ENCODE measurements at places on chromosomes 3 and 15.

DNA sequence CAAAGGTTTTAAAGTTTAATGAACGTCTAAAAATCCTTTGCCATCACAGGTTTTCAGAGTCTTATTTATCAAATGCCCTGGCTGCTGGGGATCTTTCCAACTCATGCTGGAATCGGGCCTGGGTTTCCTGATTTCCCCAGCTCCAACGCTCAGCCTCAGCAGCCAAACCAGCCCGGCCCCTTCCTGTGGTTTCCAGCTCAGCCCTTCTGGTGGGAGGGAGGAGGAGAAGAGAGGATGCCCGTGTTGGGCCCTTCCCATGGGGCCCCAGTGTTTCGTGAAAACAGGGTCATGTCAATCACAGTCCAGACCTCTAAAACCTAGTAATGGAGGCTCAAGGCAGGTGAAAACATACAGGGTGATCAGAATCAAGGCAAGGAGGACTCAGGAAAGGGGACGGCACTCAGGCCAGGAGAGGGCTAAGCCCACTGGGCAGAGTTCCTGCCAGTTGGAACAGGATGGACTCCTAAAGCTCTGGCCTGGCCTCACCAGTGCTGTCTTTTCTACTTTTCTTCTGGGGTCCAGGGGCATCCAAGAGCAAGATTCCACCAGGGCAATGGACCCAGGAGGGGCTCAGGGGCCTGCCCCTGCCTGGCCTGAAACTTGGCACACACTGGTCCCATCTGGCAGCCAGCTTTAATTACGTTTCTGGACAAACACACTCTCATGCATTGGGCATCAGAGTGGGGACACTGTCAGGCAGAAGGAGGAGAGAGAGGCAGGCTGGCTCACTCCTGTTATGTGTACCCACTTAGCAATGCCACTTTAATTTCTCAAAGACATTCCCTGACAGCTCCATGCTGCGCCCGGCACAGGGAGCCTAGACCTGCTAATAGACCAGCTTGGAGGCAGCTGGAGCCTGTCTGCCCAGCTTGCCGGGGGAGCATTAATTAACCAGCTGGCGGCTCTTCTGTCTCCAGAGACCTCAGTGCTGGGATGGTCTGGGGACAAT lies 194.6 kb downstream of the FAM43A start:
- peak; percentile 24 for DNase-seq

DNA sequence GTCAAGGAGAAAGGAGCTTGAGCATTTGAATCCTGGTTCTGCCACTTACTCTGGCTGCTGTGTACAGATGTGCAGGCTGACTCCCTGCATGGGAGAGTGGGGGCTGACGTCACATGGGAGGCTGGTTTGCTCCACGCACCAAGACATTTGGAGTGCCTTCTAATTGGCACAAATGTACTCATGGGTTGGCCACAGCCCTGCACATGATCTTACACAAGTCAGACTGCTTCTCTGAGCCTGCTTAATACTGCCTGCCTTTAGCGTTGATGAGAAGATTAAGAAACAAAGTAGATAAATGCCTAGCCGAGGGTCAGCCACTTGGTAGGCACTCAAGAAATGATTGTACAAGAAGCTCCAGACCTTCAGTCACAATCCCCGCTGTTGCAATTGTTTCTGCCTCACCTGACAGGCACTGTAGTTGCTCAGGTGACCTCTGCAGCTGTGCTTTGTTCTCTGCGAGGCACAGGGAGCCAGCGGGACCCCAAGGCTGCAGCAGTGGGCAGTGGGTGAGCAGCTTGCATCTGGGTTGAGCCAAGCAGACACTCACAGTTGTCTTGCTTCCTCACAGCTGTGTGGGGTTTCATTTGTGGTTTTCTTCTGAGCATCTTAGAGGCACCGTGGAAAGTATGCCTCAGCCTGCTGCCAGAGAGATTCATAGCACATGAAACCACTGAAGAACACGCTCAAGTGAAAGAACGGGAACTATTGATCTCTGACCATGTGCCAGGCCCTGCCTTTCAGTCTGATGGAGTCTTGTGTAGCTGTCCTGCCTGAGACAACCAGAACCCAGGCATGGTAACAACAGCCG lies 33.1 kb downstream of the GRK7 start:
- no peak for DNase-seq

DNA sequence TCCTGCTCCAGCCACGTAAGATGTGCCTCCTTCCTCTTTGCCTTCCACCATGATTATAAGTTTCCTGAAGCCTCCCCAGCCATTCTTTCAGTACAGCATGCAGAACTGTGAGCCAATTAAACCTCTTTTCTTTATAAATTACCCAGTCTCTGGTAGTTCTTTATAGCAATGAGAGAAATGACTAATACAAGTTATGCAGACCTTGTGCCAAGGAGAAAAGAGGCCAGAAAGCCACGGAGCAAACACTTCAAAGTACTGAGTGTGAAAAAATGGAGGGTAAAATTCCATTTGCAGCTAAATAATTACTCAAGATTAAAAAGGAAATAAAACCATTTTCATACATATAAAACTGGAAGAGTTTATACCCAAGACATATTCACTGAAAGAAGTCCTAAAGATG lies 213.6 kb upstream of the LINGO1 start:
- no peak for DNase-seq

DNA sequence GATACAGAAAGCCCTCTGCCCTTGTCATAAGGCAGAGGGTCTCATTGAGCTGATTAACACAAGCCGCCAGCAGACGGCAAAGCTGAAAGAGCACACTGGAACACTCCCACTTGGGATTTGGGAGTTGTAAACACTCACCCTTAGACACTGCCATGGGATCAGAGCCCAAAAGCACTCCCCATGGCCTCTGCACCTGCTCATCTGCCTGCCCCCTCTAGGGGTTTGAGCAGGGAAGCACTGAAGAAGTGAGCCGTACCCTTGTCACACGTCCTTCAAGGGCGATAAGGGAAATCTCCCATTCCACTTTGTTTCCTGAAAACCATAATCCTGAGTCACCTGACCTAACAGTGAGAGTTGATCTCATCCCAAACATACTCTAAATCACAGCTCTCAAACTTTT lies 14.7 kb downstream of the FSIP1 start:
- DNase-seq = no peak

DNA sequence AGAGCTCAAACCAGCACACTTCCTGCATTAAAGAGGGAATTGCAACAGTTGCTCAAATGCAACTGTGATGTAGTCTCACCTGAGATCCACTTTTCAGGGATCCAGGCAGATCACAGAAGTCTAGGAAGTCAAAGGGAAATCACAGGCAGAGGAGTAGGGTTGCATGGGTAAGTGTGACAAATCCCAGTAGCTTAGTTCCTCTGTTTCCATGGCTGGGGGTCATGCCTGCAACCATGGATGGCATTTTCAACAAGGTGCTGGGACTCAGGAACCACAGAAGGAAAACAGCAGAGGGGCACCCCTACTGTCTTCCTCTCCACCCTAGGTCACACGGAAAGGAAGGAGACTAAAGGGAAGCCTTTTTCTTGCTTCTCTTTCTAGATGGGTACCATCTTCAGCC lies 36.5 kb upstream of the ARNT2 start:
- DNase-seq = no peak

GRCh38 chr3:115146418-115147328 lies at the start of gene ZBTB20:
TSS of gene ZBTB20 (minus strand) at chr3:115147288.
- peak; percentile 46 for DNase-seq

GRCh38 chr3:17044855-17045254 lies 160.1 kb downstream of the PLCL2 start:
- no peak for DNase-seq

DNA sequence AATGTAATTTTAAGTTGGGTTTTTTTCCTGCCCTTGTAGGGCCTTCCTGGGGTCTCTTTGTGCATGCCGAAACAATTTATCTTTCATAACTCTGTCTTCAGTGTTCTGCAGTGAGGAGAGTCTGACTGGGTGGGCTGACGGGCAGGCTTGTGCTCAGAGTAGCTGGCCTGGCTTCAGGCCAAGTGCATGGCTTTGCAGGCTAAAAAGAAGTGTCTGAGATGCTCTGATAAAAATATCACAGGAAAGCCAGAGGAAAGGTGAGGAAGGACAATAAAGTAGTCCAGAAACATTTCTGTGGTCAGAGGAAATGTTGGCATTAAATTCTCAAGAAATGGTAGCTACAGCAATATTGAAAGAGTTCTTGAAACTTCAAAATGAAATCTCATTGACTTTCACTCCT lies 25.5 kb downstream of the ST3GAL6 start:
- no peak for DNase-seq

GRCh38 chr15:96515371-96515770 lies 184.9 kb downstream of the NR2F2 start:
- DNase-seq = no peak

GRCh38 chr3:147359177-147360050 lies 46.9 kb downstream of the ZIC4 start:
- no peak for DNase-seq

GRCh38 chr3:157610876-157611535 lies 107.8 kb upstream of the VEPH1 start:
- DNase-seq = no peak

GRCh38 chr15:89740137-89740536 lies 10.9 kb downstream of the MESP1 start:
- peak; percentile 67 for DNase-seq

DNA sequence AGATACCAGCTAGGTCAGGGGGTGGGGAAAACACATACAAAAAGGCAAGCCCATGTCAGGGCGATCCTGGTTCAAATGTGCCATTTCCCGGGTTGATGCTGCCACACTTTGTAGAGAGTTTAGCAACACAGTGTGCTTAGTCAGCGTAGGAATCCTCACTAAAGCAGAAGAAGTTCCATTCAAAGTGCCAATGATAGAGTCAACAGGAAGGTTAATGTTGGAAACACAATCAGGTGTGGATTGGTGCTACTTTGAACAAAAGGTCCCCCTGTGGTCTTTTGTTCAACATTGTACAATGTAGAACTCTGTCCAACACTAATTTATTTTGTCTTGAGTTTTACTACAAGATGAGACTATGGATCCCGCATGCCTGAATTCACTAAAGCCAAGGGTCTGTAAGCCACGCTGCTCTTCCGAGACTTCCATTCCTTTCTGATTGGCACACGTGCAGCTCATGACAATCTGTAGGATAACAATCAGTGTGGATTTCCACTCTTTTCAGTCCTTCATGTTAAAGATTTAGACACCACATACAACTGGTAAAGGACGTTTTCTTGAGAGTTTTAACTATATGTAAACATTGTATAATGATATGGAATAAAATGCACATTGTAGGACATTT lies 28.9 kb downstream of the TPM1 start:
- DNase-seq = no peak

- DNase-seq = no peak
Measured at GRCh38 chr15:29018995-29019976, 133.5 kb downstream of the APBA2 start.

DNA sequence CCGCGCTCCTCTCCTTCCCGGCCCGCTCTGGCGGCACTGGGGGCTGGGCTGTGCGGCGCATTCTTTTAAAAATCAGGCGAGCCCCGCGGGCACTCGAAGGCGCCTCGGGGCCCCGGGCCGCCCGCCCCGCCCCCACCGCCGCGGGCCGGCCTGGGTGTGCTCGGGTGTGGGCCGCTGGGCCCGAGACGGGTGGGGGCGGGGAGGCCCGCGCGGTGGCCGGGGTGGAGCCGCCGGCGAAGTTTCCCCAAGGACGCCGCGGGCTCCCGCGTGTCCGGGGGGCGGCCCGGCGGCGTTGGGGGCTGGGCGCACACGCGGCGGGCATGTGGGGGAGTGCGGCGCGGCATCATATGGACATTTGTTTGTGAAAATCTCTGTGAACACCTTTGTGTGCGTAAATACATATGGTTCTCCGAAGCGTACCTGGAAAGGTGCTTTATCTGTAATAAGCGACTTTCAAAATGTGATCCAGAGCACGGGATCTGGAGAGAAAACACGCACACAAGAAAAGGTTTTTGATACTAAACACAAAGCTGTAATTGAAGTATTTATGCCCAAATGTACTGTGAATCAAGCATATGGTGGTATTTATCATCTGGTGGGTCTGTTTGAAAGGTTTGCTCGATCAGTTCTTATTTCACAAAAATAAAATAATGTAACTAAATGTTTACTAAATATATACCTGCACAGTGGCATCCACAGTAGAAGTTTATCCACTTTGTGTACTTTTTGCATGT lies 612 bp upstream of the TBL1XR1 start:
- DNase-seq = no peak

DNA sequence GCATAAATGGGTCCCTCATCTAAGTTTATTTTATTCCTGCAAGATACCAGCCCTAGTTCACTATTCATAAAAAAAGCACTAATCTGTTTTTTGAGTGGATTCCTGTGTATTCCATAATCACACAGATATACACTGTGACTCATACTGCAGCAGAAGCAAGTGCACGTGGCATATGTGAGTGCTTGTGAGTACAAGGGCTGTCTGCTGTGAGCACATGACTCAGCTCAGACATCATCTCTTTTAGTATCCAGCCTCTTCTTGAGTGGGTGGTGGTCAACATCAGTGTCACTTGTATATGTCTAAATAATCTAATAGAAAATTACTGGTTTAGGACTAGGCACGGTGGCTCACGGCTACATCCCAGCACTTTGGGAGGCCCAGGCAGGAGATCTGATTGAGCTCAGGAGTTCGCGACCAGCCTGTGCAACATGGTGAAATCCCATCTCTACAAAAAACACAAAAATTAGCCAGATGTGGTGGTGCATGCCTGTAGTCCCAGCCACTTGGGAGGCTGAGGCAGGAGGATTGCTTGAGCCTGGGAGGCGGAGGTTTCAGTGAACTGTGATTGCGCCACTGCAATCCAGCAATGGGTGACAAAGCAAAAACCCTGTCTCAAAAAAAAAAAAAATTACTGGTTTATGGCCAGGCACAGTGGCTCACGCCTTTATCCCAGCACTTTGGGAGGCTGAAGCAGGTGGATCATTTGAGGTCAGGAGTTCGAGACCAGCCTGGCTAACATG lies 49.8 kb downstream of the NIPA2 start:
- DNase-seq = no peak

- peak; percentile 72 for DNase-seq
Measured at GRCh38 chr3:49199239-49199899, 28.0 kb downstream of the KLHDC8B start.

DNA sequence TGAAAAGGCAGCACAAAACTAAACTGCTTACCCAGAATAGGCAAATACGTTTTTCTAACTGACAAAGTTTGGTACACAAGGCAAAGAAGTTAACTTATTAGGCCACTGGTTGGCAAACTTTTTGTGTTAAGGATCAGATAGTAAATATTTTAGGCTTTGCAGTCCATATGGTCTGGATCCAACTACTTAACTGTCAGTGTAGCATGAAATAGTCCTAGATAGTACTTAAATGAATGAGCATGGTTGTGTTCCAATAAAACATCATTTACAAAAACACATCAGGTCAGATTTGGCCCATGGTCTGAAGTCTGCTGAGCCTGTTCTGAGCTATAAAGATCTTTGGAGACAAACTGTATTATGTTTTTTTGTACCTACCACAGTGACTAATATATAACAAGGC lies 136.9 kb downstream of the PCCB start:
- DNase-seq = no peak

- DNase-seq = no peak
Measured at GRCh38 chr3:11246663-11246970, 25.6 kb upstream of the ATG7 start.

DNA sequence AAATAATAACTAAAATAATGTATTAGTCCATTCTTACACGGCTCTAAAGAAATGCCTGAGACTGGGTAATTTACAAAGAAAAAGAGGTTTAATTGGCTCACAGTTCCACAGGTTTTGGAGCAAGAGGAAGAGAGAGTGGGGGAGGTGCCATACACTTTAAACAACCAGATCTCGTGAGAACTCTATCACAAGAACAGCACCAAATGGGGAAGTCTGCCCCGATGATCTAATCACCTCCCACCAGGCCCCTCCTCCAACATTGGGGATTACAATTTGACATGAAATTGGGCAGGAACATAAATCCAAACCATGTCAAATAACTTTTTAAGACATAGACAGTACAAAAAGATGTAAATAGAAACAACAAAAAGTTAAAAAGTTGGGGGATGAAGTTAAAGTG lies 63.2 kb downstream of the ILDR1 start:
- DNase-seq = no peak

GRCh38 chr3:120908030-120908794 lies at the start of gene STXBP5L:
TSS of gene STXBP5L (plus strand) at chr3:120908205. CDS start at chr3:120909579, 1,374 bp downstream.
- peak; percentile 85 for DNase-seq

All from dorsolateral prefrontal cortex (tissue), 122 donors.